CD4-positive, CD25-positive, alpha-beta regulatory T cell (primary cell): ENCODE measurements at places on chromosomes 2 and 18.

DNA sequence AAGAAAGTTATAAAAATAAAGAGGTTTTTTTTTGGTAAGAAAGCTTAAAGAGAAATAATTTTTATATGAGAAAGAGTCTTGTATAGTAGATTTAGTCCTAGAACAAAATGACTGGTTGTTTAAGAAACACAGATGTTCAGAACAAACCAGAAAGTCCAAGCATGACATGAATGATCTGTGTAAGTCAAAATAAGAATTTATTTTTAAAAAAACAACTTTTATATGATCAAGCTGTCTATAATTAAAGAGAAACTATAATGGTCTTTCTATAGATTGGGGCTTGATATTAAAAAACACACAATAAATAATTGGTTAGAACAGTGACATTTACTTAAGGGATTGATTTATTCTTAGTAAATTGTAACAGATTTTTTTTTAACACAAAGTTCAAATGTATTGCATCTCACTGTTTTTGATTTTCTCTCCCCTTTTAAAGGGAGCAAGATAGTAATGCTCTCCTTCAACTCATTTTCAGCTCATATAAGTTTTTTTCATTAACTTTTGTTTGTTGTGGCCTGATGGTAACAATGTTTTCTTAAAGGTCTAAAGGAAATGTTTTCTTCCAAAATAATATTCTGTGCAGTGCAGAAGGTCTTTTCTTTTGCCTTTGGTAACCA lies 1256.8 kb downstream of the LRP1B start:
- DNase-seq: no peak

- no peak for DNase-seq
Observed at GRCh38 chr2:231183851-231184250, 14.6 kb upstream of the ARMC9 start.

DNA sequence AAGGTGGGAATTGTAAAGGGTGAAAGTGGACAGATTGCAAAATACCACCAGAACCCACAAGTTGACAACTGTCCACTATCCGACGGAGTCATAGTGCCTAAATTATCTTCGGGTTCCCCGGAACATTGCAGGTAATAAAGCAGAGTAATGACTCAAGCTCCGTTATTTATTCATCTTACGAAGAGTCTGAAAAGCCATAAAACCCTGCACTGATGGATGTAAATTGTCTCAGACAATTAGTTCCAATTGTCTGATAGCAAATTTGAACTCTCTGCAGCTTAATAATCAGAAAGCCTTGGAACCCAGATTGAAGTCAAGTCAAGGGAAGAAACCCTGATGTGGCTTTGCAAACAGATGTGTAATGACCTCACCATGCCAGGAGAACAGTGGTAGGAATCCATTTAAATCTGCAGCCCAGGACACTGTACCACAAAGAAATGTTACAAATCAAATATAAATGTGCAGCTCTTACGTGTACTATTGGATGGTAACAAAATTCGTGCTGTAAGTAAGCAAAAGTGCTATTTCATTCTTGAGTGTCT lies 437.3 kb upstream of the SOX11 start:
- DNase-seq: no peak

DNA sequence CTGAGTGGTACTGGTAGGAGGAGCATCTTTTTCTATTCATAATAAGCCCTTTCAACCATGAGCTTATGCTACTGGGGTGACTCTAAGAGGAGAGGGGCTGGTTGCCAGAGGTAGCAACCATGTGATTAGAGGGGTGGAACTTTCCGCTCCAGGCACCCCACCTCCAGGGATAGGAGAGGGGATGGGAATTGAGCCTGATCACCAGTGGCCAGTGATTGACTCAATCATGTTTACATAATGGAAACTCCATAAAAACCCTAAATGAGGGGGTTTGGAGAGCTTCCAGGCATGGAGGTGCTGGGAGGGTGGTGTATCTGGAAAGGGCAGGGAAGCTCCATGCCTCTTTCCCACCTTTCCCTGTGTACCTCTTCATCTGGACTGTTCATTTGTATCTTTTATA lies 46.6 kb upstream of the RHOB start:
- DNase-seq: no peak
